ENCODE measurements at places on chromosomes 6 and 20.

DNA sequence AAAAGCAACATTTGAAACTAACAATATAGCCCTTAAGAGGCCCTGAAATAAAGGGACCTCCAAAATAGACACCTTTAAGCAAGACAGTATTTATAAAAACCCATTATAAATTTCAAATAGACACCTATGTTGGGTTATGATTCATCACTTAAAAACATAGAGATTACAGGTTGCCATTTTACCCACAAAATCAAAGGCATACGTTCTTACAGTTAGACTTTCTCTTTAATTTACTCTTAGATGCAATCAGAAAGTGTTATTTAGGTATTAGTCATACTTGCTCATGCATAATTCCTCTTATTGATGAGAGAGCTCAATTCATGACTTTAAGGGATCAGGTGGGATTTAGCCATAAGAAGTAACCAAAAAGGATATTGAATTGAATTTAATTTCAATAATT lies 51.5 kb upstream of the TMEM200A start:
- no peak for DNase-seq

GRCh38 chr20:23823621-23824324 lies 2.8 kb downstream of the CST2 start:
- no peak for DNase-seq

GRCh38 chr6:1326535-1327121 lies 14.7 kb downstream of the FOXQ1 start:
- DNase-seq: no peak

GRCh38 chr6:68069921-68070710 lies 565.0 kb upstream of the ADGRB3 start:
- DNase-seq: no peak

GRCh38 chr20:20034486-20034885 lies 17.3 kb downstream of the NAA20 start:
- no peak for DNase-seq

DNA sequence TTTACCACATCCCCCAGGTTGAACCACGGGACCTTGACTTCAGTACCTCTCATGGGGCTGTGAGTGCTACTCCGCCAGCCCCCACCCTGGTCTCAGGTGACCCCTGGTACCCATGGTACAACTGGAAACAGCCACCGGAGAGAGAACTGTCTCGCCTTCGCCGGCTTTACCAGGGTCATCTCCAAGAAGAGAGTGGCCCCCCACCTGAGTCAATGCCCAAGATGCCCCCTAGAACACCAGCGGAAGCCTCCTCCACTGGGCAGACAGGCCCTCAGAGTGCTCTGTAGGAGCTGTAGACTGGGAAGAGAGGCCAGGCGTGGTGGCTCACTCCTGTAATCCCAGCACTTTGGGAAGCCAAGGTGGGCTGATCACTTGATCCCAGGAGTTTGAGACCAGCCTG lies 1.2 kb upstream of the ATAT1 start:
- no peak for DNase-seq

GRCh38 chr6:63904650-63905248 lies 269.1 kb downstream of the PHF3 start:
- no peak for DNase-seq

DNA sequence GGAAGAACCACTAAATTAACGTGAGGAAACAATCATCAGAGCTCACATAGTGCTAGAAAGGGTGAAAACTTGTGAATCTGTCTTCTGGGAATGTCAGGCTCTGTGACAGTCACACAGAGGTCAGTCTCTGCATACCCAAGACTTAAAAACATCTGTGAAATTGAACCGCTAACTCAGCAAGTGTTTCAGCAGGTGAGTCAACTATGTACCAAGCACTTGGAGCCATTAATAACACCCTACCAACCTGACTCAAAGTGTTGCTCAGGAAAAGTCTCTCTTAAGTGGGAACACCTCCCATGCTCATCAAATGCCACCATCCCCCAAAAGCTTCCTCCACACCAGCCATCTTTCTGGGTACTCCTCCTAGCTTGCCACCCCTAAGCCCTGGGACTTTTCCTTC lies 92.3 kb upstream of the CARMIL1 start:
- DNase-seq: no peak

DNA sequence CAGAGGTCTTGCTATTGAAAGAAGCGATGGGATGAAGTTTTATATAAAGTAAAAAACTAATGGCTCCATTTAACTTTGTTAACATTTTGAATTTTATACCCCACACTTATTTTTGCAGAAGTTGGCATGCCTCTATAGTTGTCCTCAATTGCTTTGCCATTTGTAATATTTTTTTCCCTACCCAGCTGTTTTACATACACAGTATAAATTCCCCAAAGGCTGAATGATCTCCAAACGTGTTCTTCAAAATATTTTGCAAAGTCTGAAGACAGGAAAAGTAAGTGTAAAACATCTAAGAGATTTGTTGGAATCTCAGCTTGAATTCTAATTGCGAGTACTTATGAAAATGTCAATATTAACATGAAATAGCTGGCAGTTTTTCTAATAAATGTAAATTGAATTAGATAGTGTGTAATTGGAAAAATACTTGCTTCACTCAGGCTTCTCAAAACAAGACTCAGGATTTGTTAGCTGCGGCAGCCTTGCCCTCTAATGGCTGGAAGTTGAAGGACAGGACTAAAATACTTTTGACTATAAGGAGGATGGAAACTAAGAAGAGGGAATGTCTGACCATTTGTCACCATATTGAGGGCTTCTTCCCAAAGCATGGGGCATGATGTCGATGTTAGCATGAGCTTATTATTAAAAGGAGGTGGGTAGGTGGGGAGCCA lies 226.8 kb downstream of the UST start:
- DNase-seq: peak; percentile 14

DNA sequence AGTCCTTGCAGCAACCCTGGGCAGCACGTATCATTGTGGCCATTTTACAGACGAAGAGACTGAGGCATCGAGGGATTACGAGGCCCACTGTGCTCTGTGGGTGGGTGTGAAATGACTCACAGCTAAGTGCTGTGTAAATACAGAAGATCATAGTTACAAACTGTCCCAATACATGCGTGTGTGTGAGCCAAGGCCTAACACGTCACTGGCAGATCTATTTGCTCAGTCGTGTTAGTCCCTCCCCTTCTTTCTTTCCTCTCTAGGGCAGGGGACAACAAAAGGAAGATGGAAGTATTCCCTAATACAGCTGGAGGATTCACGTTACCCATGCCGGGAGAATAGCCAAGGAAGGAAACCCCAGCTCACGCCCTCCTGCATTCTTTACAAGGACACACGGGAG lies 175.9 kb downstream of the CDC5L start:
- DNase-seq: no peak

GRCh38 chr20:48275286-48276020 lies 490.2 kb upstream of the SULF2 start:
- DNase-seq: no peak

DNA sequence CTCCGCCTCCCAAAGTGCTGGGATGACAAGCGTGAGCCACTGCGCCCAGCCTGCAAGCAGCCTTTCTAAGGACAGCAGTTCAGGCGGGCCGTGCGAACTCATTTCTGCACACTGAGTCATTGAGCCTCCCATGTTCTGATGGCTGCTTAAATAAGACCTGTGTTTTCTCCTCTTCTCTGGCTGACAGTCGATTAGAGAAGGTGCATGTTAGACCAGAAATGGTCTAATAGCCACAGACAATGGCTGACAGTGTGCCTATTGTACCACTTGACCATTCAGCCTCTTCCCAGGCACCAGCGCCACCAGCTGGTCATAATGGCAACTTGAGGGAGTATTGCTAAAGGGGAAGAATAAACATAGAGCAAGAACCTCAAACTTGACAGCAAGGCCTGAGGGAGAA lies 6.2 kb downstream of the CST11 start:
- DNase-seq: no peak

- DNase-seq: no peak
These were observed 102.3 kb upstream of the BMP2 start for GRCh38 chr20:6665161-6665560.

DNA sequence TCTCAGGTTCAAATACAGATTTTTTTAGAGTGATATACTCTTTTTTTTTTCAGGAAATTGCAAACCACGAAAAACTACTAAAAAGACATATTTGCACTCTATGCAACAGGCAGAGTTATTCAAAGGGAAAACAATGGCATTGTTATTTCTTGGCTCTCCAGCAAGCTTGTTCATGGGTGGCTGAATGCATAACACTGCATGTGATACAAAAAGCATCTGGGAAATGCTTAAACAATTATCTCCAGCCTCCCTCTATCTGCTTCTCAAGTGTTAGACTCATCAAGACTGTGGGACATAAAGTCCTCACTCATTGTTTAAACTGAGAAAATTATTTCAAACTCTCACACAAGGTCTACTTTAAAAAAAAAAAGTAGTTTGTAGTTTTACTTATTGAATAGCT lies 7.3 kb upstream of the COL12A1 start:
- DNase-seq: no peak

GRCh38 chr20:38815446-38815845 lies 9.9 kb downstream of the PPP1R16B start:
- DNase-seq: no peak

- no peak for DNase-seq
These were observed 76.6 kb upstream of the VGLL2 start for GRCh38 chr6:117188627-117189201.

- no peak for DNase-seq
These were observed 96.6 kb downstream of the LCA5 start for GRCh38 chr6:79440598-79440997.

DNA sequence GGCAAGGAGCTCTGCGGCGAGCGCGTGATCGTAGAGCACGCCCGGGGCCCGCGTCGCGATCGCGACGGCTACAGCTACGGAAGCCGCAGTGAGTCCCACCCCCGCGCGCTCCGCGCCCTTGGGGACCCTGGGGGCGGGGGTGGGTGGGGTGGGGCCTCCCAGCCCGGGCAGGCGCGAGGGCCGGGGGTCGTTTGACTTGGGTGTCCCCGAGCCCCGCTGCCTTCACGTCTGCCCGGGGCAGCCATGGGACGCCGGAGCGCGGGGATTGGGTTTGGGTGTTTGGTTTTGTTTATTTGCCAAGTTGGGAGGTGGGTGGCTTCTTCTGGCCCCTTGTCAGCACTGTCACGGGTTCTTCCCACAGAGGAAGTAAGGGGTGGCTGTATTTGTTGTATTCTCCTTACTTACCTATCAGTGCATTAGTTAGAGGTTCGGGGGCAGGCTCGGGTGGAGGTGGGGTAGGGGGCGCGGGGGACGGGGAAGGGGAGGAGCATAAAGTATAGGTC lies 777 bp downstream of the SRSF6 start:
- DNase-seq: no peak

- no peak for DNase-seq
These were observed 663.9 kb upstream of the DEFB115 start for GRCh38 chr20:30593572-30593971.

- no peak for DNase-seq
These were observed 2.8 kb downstream of the KCTD20 start for GRCh38 chr6:36445621-36446020.

- no peak for DNase-seq
These were observed 89.4 kb upstream of the EDN1 start for GRCh38 chr6:12200761-12201160.

DNA sequence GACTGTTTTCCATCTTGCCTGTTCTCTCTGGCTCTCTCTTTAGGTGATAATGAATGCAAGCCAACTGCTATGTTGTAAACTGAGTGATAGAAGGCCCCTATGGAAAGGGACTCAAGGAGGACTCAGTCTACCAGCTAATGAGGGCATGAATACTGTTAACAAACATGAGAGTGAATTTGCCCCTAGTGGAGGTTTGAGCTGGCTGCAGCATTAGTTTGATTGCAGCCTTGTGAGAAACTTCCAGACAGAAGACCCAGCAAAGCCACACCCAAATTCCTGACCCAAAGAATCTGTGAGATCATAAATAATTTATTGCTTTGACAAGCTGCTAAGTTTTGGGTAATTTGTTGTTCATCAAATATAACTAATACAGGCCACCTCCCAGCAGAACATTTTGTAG lies 50.0 kb upstream of the PLCB1 start:
- no peak for DNase-seq

- DNase-seq: no peak
These were observed 144.7 kb downstream of the MYO6 start for GRCh38 chr6:75893776-75894152.

GRCh38 chr6:3108746-3109414 lies 9.6 kb upstream of the BPHL start:
- DNase-seq: no peak

GRCh38 chr6:85637579-85637978 lies 5.1 kb downstream of the SYNCRIP start:
- DNase-seq: no peak

- no peak for DNase-seq
These were observed 229.4 kb downstream of the FNDC1 start for GRCh38 chr6:159398633-159399032.

GRCh38 chr6:1182722-1183521 lies 129.0 kb upstream of the FOXQ1 start:
- DNase-seq: no peak

- no peak for DNase-seq
These were observed 66.9 kb upstream of the PRL start for GRCh38 chr6:22363714-22364239.

DNA sequence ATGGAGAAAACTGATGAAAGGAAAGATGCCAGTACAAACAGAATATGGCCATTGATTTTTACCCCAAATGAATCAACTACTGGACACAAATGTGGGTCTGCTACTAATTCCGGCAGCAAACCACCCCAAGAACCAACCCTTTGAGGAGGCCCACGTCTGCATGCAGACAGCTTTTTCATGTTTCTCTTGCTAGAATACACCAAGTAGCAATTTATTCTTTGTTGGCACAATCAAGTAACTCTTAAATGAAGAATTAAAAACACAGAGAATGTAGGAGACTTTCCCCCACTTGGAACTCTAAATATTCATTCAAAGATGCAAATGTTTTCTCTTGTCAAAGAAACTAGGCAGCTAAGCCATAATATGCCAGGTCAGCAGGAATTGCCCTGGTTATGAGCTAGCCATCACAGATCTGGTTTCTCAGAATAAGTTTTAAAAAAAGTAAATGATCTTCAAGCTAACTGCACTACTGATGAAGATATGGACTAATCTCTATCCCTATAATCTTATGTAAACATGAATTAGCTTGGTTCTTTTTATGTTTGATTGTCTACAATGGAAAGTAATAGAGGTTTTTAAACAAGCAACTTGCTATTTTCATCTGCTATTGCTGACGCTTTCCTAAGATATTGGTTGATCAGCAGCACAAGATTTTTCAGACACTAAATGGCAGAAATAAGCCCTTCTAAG lies 163.1 kb upstream of the THEMIS start:
- no peak for DNase-seq

- no peak for DNase-seq
These were observed 140.8 kb downstream of the PTPRK start for GRCh38 chr6:128379577-128379976.

GRCh38 chr6:118581489-118581959 lies 33.4 kb downstream of the PLN start:
- DNase-seq: no peak

DNA sequence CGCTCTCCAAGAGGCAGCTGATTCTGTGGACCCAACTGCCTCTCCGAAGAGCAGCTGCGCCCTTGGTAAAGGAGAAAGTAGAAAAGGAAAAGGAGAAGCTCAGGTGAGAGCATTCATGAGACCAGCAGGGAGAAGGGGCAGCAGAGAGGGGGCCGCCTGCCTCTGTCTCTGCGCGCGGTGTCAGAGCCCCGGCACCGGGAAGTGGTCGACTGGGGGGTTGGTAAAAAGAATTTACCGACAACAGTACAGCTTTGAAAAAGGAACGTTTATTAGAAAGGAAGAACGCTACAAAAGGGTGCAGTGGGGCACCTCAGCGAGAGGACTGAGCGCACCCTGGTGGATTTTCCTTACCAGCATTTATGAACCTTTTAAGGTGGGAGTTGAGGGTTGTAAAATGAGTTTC lies 61.9 kb downstream of the GPR6 start:
- DNase-seq: no peak
